ENCODE measurements at places on chromosomes 12 and 14.

DNA sequence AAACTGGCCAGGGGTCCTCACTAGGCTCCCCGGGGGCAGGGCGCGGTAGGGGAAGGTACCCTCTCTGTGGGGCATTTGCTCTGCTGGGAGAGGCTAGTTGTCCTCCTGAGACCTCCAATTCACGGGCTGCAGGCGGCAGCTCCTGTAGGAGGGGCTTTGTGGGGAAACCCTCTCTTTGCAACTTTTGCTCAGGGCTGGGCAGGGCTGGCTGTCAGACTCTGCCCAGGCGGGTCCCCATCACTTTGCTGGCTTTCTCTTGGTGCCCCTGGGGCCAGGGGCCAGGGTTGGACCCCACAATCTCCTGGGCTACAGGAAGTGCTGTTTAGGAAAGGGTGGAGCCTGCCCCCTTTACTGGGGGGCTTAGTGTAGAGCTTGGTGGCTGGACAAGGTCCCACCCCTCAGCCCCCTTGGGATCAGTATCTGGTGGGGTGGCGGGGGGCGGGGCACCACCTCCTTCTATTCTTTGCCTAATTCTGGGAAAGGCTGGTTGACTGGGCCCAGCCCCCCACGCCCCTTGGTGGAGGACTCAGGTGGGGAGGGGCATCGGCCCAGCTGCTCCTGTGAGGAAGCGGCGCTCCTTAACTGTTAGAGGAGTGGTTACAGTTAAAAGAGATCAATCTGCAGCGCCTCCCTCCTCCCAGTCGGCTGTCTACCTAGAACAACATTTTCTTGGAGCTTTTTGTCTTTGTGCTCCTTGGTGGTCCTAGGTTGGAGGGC is 918.7 kb downstream of the AACS start:
- no peak for DNase-seq

DNA sequence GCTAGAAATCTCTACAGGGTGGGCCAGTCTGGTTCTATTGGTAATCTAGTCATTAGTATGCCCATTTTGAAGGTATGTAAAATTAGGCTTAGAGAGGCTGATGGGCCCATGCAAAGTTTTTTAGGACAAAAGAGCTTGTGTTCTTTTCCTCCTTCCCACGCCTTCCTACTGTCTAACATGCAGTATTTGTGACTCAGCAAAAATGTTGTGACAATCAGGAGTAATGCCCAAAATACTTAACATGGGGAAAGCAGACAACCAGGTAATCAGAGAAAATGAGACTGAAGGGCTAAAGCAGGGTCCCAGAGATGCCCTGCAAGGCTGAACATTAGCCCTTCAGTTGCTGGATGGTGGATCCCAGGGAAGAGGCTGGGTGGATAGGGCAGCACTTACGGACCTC is 437.9 kb downstream of the BCL11B start:
- DNase-seq: no peak

DNA sequence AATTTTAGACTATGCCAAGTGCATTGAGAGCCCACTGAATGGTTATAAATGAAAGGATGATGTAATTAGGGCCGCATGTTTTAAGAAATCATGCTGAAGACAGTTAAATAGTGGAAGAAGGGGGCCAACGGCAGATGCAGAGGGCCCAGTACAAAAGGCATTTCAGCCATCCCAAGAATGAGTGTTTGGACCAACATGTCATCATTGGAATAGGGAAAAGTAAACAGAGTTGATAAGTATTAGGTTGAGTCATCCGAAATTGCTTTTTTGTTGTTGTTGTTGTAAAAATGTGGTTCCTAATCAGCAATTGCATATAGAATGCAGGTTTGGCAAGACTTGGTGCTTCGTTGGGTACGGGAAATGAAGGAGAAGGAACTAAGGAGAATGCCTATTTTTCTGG is 29.5 kb downstream of the BMP4 start:
- DNase-seq: no peak

GRCh38 chr14:71995741-71996140 is 63.5 kb downstream of the RGS6 start:
- DNase-seq: no peak

- peak; percentile 64 for DNase-seq
Observed at GRCh38 chr14:52998376-52999015, 47.6 kb upstream of the FERMT2 start.

GRCh38 chr12:114440270-114441038 is 34.5 kb upstream of the TBX5 start:
- no peak for DNase-seq

DNA sequence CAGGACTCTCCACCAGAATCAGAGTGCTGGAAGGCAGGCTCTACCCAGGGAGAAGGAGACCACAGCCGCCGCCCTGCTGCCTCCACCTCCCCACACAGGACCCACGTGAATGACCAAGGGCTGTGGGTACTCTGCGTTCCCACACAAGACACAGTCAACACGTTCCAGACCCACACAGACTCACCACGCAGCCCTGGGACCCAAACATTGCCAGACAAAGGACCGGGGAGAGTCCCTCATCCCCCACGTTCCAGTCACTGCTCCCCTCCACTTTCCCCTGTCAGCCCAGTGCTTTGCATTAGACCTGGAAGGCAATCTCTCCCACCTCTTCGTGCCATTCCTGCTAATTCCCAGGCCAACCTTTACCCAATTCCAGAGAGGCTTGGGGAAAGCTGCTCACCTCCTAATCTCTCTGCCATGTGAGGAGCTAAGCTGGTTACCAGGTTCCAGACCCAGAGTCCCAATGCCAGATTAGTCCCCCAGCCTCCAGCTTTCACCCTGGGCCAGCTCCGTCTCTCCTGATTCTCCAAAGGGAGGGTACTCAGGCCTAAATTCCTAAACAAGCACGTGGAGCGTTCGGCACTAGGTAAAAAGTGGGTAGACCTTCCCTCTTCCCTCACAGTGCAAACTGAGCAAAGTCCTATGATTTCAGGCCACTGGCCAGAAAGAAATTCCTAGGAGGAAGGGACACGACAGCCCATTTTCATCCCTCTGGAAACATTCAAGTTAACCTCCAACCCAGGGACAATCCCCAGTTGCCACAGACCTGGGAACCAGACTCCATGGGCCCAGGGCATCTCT is 4.9 kb downstream of the SLC6A13 start:
- no peak for DNase-seq

DNA sequence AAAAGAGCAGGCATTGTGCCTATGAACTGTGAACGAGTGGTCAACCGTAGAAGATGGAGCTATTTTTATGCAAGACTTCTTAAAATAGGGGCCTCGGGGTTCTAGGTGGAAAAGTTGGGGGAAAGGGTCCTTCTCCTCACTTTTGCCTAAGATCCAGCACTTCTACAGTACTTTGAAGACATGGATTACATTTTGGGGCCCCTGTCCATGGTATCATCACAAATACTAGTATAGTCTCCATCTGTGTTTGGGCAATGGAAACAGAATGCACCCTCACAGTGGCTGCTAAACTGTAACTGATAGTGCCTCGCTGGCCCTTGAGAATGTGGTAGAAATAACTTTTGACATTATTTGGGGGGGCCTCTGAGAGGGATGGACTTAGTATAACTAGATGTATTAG is 5.5 kb upstream of the CCDC184 start:
- no peak for DNase-seq

DNA sequence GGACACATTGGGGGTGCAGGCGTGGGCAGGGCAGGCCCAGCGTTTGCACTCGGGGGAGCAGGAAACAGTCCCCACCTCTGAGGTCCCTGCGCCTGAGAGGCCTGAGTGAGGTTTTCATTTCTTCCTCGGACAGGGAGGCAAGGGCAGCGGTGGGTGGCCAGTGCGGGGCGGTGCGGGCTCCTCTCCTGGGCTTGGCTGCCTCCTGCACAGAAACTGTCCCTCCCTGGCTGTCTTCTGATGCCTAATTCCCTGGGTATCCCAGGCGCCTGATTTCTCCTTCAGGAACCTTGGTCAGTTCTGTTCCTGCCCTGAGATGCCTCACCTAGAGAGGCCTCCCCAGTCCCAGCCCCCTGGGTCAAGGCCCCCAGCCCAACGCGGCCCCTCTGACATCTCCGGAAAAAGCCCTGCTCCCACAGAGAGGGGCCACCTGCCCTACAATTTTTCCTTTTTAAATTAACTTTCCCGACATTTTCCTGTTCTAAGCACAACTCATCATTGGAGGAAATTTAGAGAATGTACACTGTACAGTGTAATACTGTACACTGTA is 260.3 kb downstream of the ADGRD1 start:
- no peak for DNase-seq

DNA sequence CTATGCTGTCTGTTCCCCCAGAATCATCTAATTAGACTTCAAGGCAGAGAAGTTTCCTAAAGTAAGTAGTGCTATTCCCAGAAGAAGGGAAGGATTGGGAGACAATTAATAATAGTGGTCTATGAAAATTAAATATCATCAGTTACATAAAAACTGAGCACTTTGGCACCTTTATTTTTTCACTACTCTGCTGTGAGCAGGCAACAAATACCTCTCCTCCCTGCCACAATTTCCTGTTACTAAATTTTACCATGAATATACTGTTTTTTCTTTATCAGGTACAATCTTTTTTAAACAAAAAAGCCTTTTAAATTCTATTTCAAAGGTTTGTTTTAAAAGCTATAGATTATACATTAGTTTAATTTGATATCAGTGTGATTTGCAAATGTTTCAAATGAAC is 29.4 kb upstream of the KRAS start:
- no peak for DNase-seq

GRCh38 chr14:89418452-89418851 is 1.4 kb upstream of the FOXN3 start:
- DNase-seq: no peak

- no peak for DNase-seq
Observed at GRCh38 chr14:38951451-38951850, 151.6 kb downstream of the SEC23A start.

- no peak for DNase-seq
Observed at GRCh38 chr12:77835969-77836368, 5.3 kb downstream of the NAV3 start.

GRCh38 chr12:10075451-10075850 is 23.3 kb downstream of the CLEC1A start:
- DNase-seq: no peak

- no peak for DNase-seq
Observed at GRCh38 chr12:84411031-84411430, 501.6 kb downstream of the SLC6A15 start.

GRCh38 chr12:82299319-82300025 is 58.7 kb downstream of the CCDC59 start:
- no peak for DNase-seq

DNA sequence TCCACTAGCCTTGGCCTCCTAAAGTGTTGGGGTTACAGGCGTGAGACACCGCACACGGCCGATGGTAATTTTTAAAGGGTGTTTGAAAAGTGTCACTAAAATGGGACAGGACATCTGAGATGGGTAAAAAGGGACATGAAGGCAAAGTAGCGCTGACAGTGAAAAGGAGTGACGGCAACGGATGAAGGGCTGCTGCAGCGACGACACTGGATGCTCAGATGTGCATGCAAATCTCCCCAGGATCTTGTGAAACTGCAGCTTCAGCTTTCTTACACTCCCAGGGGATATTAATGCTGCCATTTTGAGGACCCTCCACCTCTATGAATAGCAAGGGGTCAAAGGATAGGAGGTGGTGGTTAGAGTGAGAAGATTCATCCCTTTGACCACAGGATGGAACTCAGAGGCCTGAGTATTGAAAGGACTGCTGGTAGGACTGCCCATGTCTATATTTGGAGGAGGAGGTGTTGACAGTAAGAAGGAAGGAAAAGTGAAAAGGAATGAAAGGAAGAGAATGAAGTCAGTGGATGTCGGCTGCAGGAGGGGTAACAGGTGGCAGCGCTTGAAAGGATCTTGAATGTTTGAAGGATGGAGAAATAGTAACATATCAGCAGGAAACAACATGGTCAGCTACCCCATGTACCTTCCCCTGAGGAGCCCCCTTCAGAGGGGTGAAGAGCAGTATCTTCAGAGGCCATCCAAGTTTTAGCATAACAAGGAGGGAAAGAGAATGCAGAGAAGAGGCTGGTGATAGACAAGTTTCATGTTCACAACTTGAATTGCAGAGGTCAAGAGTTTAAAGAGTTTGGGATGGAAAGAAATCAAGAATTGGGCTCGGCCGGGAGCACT is 37.1 kb downstream of the CLIP1 start:
- no peak for DNase-seq

GRCh38 chr14:95535226-95536021 is 574 bp downstream of the GLRX5 start:
- no peak for DNase-seq

DNA sequence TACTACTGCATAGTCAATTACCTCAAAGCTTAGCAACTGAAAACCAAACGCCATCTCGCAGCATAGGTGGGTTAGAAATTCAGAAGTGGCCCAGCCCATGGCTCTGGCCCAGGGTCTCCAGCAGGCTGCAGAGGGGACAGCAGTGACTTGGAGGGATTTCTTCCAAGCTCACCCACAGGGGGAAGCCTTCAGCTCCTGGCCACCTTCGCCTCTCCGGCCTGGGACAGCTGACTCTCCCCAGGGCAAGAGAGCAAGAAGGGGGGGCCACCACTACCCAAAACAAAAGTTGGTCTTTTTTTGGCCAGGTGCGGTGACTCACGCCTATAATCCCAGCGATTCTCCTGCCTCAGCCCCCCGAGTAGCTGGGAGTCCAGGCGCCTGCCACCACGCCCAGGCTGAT is 32.2 kb upstream of the ANKRD9 start:
- DNase-seq: no peak

- no peak for DNase-seq
Observed at GRCh38 chr14:95207475-95208233, 50.3 kb upstream of the DICER1 start.

GRCh38 chr14:24372701-24373416 is 4.9 kb downstream of the NFATC4 start:
- no peak for DNase-seq

- DNase-seq: peak; percentile 37
Observed at GRCh38 chr12:104522985-104523722, 66.4 kb downstream of the CHST11 start.

- DNase-seq: no peak
Observed at GRCh38 chr14:77077040-77077439, 21.0 kb upstream of the CIPC start.

GRCh38 chr14:59160506-59160905 is 28.0 kb upstream of the DAAM1 start:
- DNase-seq: no peak

- no peak for DNase-seq
Observed at GRCh38 chr12:131574395-131574771, 136.5 kb upstream of the SFSWAP start.

DNA sequence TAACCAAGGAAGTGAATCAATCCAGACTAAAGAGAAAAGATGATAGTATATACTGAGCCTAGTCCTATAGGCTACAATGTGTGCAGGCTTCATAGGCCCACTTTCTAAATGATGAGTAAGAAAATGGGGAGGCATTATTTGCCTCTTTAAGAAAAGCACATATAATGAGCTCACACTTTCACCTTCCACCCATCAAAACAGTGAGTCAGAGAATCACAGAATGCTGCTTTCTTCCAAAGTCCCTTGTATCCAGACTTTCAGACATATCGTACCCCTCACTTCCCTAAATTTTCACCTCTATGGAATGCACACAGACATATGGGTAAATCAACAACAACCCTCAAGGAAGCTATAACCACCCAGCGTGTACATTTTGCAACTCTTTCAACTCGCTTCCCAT is 286.4 kb upstream of the PRKD1 start:
- DNase-seq: no peak

GRCh38 chr14:62451221-62451620 is 594.0 kb downstream of the KCNH5 start:
- DNase-seq: no peak

GRCh38 chr14:25121337-25122129 is 71.6 kb upstream of the STXBP6 start:
- DNase-seq: no peak

Data from NCI-H446 treated with DMSO at 0.1 percent for 48 hours (cell line).